CD4-positive, alpha-beta T cell treated with Interleukin-10 for 1 hour (primary cell): ENCODE measurements at places on chromosomes 6 and 20.

DNA sequence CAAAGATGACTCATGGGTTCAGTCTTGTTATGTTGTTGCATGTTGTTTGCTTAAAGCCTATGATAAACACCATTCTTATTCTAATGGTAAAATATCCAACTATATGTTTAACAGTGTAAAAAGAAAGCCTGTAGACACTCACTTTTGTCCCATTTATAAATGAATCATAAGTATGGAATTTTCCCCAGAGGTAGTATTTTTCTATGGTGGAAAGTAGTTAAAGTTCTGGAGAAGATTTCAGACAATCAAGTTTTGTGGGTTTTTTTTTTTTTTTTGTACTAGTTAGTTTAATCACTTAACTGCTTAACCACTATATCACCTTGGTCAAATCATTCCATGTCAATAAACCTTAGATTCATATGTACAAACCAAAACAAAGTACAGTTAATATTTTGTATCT, 35.8 kb downstream of the PTCHD4 start:
- no peak for DNase-seq

DNA sequence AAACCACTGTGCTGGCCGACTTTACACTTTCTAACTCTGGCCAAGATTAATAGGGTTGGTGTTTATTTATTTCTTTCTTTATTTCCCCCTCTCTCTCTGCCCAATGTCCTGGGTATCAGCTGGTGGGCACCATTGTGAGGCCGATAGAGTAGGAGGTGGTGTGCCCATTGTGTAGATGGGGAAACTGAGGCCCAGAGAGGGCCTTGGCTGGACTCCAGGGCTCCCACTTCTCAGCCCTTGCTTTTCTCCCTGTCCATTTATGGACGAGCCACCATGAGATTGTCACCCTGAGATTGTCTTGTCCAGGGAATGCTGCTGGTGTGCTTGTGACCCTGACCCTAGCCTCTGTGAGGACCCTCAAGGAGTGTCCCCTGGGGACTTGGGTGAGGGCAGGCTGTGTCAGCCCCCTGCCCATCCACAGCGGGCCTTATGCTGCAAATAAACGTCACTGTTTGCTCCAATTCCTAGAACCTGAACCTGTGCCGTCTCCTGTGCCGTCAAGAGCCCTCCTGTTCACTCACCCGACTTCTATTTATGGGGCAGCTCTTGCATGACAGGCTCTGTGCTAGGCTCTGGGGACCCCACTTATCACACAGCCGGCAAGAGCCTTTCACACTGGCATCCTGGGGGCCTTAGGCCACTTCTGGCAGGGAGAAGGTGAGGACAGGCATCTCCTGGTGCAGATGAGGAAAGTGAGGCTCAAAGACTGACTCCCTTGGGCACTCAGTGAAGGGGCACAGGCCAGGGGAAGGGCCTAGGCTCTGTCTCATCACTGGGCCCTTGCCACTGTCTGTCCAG, 24.8 kb downstream of the SUN5 start:
- DNase-seq, result no peak

- no peak for DNase-seq
Measured at GRCh38 chr20:61026173-61026572, 225.9 kb upstream of the CDH4 start.

DNA sequence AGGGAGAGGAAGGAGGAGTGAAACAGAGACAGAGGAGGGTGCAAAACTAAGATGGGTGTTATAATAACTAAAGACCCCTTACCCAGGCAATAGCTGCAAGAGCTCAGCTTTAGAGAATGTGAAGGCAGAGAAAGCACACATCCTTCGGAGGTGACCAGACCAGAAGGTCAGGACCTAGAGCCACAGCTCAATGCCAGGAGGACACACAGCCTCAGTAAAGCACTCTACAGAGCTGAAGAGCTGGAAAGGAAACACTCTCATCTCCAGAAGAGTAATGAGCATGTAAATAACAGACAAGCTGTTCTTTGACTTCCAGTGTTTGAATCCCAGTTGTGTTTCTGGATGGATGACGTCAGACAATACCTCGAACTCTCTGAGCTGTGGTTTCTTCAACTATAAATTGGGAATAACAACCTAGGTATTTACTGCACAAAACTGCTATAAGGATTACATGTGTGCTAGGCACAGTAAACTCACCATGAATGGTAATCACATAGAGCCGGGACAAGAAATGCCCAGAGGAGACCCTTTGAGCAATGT, 63.2 kb downstream of the MAP3K5 start:
- no peak for DNase-seq

- peak; percentile 15 for DNase-seq
Measured at GRCh38 chr6:37985355-37985754, 165.8 kb downstream of the ZFAND3 start.

GRCh38 chr6:47076422-47077344, 34.6 kb upstream of the ADGRF1 start:
- DNase-seq, result no peak

DNA sequence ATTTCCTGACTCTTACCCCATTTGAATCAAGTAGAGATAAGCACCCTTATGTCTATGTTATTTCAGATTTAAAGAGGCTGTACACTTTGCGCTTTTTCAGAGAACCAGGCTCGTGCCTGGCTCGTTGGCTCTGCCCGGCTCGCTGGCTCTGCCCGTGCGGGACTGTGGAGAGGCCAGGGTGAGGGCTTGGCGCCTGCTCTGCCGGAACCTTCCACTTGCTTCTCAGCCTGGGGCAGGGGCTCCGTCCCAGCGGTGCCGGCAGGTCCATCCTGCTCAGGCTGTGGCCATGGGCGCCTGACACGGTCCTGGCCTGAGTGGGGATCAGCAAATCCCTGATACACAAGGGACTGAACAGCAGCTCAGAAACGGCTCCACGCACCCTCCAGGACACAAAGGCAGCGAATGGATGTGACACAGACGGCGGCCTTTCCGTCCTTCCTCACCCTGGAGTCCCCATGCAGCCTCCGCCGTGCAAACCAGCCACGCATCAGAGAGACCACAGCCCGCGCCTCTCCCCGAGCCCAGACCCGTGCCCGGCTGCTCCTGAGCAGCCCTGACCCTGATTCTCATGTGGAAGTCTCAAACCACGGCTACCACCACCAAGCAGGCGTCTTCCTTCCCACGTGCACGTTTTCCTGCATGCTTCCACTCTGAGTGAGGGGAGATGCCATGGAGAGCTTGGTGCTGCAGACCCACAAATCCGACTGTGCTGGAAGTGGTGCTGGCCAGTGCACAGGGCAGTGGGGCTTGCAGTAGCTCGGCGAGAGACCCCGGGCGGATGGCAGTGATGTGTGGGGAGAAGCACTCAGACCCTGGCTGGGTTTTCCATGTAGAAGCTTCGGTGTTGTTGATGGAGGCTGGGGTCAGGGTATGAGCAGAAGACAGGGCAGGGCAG, 233.9 kb downstream of the ERMARD start:
- DNase-seq, result no peak

- DNase-seq, result no peak
Measured at GRCh38 chr6:90214461-90214860, 82.2 kb downstream of the BACH2 start.

DNA sequence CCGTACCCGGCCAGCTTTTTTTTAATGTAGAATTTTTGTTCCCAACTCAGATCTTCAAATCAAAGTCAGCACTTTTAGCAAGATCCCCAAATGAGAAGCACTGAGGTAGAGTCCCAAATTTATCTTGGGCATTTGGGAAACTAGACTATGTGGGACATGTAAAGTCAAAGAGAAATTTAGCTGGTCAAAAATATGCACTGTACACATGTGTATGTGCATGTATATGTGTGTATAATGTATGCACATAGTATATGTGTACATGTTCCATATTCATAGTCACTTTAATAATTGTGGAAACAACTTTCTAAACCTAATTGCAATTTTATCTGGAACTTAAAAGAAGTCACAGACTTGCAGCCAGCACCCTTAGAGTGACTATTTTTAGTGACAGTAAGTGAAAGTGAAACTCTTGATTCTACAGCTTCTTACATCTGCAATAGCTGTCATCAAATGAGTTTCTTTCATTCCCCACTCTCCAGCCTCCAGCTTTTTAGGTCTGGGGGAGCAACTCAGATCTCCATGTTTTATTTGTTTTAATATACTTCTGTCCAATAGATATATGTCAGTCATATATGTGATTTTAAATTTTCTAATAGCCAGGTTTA, 53.6 kb downstream of the CDC40 start:
- DNase-seq, result peak; percentile 24

- no peak for DNase-seq
Measured at GRCh38 chr6:131460614-131461000, 112.4 kb upstream of the ARG1 start.

GRCh38 chr6:22666586-22666985, 97.2 kb downstream of the HDGFL1 start:
- DNase-seq, result no peak

- no peak for DNase-seq
Measured at GRCh38 chr6:46491201-46491627, at the start of gene RCAN2. RCAN2 (minus strand) TSS chr6:46491449.

- no peak for DNase-seq
Measured at GRCh38 chr20:34628026-34628425, 48.9 kb downstream of the PIGU start.

- no peak for DNase-seq
Measured at GRCh38 chr20:50309280-50309763, 118.7 kb downstream of the CEBPB start.

GRCh38 chr6:166461821-166462460, 79.2 kb upstream of the MPC1 start:
- DNase-seq, result no peak

DNA sequence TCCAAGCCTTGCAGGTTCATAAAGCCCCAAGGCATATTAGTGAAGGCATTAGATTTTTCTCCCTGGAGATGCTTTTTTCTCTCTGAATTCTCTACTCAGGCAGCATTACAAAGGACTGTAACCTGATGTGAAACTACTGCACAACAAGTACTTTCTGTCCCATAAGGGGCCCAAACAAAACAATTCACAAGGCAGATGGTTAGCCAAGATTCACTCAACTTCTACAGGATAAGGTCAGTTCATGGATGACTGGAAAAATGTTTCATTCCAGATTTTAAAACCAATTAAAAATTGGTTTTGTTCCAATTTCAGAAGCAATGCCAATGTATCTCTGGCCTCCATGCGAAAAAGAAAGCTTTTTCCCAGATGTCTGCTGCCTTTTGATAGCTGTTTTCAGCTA, 181.8 kb downstream of the KHDC1L start:
- DNase-seq, result no peak

DNA sequence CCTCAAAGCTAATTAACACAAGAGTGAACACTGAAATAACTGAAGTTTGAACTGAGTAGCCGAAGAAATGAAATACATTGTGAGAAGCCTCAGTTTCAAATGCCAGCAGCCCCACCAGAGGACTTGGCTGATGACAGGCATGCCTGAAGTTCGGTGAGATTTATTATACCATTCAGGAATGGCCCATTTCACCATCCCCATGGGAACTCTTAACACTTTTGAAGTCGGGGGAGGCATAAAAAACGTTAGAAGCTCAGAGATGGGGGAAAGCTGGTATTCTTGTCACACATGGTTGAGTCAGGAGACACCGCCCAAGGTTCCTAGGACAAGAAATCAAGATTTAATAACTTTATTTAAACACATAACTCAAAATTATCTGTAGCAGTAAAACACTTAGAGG, 17.6 kb upstream of the SLC22A3 start:
- DNase-seq, result no peak

GRCh38 chr6:147154454-147154853, 49.8 kb upstream of the STXBP5 start:
- DNase-seq, result no peak

GRCh38 chr6:42314571-42315258, 97.1 kb upstream of the MRPS10 start:
- no peak for DNase-seq

- DNase-seq, result no peak
Measured at GRCh38 chr6:12165722-12166280, 124.4 kb upstream of the EDN1 start.

GRCh38 chr6:41161851-41162552, 914 bp downstream of the TREM2 start:
- DNase-seq, result no peak

DNA sequence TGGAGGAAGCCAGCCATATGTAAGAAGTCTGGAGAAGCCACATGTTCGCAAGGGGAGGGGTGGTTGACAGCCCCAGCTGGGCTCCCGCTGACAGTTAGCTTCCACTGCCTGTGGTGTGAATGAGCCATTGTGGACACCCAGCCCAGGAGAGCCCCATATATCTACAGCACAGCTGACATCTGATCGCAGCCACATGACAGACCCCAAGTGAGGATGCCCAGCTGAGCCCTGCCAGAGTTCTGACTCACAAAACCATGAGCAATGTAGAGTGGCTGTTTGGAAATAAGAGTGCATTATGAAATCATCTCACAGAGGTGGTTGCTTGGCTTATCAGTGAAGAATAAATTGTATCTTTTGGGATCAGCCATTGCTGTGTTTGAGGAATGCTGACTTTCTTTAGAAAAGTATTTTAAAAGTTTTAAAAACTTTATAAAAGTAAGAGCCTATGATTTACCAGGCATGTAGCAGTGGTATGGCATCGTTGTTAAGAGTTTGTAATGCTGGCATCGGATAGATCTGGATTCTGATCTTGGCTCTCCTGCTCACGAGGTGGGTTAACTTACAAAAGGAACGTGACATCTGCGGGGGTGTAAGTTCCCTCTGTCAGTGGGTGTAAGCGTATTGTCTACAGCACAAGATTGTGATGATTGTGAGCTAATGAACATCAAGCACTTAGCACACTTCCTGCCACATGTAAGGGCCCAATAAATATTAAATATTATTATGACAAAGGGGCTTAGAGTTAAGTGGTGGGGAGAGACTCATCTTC, 24.1 kb downstream of the CFAP61 start:
- no peak for DNase-seq

DNA sequence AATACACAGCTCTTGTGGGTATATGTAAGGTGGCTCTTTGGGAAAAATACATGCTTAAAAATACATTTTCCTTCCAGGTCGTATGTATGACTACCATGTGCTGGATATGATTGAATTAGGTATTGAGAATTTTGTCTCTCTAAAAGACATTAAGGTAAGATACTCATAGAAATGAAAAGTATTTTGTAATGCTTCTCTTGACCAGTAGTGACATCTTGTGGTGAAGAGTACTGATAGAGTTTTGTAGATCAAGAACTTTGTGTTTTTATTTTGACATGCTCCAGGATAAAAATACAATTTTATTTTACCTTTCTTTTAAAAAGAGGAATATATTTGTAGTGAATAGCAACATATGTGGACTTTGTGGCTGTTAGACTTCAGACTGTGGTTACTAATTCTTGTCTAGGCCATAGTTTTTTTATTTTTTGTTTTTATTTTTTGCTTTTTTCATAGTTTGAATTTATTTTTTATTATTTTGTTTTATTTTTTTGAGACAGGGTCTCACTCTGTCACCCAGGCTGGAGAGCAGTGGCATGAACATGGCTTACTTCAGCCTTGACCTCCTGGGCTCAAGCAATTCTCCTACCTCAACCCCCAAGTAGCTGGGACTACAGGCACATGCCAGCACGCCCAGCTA, 17.9 kb downstream of the RPF2 start:
- peak; percentile 44 for DNase-seq

GRCh38 chr6:71404145-71404966, 115.7 kb downstream of the OGFRL1 start:
- no peak for DNase-seq

GRCh38 chr6:14383393-14384174, 266.0 kb downstream of the CD83 start:
- no peak for DNase-seq

- peak; percentile 52 for DNase-seq
Measured at GRCh38 chr6:131136021-131136786, 937 bp downstream of the AKAP7 start.

GRCh38 chr20:32978009-32978335, 26.3 kb downstream of the SUN5 start:
- DNase-seq, result no peak
